ENCODE measurements at places on chromosomes 3 and 15.

DNA sequence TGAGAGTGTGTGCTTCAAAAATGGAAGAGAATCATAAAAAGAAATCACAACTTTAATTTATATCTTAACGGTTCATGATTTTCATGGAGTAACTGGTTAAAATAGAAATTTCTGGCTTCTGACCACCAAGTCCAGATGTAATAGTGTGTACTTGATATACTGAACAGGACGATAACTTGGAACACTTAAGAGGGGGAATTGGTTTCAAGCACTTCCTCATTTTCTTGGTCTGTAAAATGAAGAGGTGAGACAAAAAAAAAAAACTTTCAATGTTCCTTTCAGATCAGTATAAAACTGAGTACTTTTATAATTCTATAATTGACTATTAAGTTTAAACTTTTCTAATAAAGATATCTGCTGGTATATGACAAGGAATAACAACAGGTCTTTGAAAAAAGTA is 64.0 kb upstream of the TRA2B start:
- no peak for DNase-seq

- DNase-seq: no peak
Observed at GRCh38 chr3:71461749-71462483, 121.6 kb downstream of the FOXP1 start.

DNA sequence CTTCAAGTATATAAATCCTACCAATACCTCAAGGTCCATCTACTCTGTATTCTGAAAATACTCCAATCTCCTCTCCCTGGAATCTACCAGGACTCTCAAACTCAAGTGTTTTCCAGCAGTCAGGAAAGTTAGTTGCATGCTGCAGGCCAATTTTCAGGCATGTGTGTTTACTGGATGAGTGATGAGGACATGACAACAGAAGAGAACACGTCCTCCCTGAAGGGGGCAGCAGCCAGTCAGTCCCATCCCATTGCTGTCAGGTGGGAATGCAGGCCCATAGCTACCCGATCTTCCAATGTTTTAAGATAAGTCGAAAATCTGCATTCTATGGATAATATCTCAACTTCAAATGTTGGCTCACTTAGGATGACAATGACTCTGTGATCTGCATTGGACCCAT is 496.2 kb downstream of the FHIT start:
- DNase-seq: no peak

DNA sequence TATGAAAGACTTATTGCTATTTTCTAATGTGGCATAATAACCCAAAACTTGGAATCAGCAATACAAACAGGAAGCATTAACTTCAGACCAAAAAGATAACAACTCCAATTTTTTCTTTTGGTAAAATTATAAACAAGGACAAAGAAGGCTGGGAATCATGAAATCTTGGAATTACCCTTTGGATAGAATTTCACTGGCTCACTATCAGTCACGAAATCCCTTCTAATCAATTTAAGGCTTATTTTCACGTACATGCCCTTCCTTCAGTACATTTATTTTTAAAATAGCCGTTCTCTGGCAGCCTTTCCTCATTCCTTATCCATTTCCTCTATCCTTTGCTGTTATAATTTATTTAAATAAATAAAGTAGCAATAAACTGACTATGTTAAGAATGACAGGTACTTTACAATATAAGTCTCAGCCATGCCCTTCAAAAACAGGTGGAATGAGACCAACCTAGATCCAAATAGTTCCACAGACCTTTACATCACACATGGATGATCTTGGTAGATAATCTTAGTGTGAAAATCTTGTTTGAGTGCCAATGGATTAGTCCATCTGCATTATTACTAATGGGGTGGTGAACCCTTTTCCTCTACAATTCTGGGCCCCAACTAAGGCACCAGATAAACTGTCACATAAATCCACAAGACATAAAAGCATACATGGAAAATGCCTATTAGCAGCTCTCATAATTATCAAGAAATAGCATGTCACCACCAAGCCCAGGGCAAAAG is 38.9 kb downstream of the ABI3BP start:
- no peak for DNase-seq

GRCh38 chr3:139470199-139470598 is 6.1 kb downstream of the RBP2 start:
- no peak for DNase-seq

GRCh38 chr3:141328286-141329166 is 39.8 kb upstream of the ZBTB38 start:
- no peak for DNase-seq

- no peak for DNase-seq
Observed at GRCh38 chr15:40925495-40925862, 3.7 kb upstream of the DLL4 start.

GRCh38 chr3:180066598-180066997 is 29.9 kb upstream of the PEX5L start:
- no peak for DNase-seq

DNA sequence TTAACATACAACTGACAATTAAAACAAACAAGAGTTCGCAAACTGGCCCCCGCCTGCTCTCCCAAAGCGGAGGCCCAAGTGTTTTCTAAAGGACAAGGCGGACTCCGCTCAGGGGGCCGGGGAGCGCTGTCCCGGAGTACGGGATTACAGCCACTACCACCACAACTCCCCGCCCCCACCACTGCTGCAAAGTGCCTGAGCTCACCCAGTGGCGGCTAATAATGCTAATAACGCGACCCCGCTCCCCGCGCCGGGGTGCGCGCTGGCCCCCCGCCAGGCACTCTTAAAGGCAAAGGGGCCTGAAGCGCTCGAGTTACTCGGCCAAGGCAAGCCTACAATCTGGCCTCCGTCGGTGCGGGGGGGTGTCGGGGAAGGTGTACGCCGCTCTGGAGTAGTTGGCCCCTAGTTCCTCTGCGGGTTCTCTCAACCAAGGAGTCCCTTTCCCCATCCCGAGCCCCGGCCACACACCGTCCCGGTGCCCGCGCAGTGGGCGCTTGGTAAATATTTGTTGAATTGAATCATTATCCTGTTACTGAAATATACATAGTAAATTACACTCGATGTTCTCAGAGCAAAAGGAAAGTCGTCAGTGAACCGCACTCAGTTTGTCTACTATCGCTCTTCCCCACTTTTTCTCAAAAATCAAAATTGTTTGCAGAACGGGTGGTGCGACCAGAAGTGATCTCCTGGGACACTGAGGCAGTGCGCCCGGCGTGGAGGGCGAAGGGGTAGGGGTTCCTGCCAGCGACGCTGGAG is 827 bp downstream of the WNT5A start:
- no peak for DNase-seq

- no peak for DNase-seq
Observed at GRCh38 chr15:25810631-25811091, 52.5 kb downstream of the ATP10A start.

DNA sequence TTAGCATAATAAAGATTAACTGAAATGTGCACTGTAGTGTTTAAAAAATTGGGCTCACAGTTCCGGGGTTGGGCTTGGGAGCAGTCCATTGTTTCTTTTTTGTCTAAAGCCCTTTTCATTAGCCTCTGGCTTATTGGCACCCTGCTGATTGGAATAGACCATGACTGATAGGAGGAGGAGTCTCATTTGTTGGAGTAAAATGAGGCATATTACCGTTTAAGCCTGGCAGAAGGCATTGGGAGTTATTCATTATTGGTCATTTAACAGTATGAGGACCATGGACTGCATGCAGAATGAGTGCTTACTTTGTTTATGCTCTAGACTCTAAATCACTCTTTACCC is 139.0 kb upstream of the CGNL1 start:
- no peak for DNase-seq

DNA sequence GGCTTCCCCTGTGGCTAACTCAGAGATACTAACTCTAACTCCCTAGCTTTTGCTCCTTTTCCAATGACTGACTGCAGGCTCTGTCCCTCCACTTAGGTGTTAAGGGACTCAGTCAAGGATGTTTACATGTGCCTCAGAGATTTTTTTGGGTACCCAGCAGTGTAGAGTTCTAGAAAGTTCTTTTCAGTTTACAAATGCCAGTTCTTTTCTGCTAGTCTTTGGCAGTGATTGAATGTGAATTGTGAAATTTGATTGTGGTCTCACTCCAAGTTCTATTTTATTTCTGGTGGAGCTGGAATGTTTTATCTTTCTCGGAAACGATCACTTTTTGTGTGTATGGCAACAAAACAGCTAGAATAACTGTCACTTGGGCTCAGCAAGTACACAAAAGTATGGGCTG is 60.6 kb downstream of the IL1RAP start:
- DNase-seq: no peak

DNA sequence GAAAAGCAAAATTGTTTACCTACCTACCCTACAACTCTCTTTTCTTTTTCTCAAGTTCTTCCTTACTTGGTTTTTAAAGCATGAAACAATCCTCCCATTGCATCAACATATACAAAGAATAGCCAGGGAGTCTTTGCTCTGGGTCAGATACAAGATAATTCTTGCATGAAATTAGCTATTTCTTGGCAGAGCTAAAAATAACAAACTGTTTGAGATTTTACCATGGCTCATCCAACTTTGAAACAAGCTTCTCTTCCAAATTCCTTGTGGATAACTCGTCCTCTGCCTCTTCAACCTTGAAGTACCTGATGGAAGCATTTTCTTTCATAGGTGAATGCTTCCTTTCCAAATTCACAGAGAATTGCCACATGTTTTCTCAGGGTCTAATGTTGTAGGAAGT is 9.2 kb upstream of the CBLB start:
- DNase-seq: no peak

DNA sequence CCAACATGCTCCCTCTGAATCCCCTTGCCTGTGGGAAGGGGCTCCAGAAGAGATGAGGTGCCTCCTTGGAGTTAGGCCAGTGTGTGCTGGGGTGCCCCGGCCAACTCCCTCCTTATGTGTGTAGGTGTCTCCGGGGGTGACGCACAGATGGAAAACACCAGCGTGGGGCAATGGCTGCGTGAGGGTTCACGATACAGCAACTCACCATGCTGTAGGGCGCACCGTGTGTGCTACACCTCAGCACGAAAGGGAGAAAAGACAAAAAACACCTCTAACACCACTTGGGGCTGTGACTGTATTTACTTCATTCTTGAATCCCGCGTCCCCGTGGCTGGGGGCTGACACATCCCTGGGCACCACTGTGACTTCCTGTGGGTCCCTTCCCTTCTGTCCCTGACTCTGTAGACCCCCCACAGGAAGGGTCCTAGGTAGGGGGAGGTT is 1.6 kb upstream of the CALML4 start:
- no peak for DNase-seq

- no peak for DNase-seq
Observed at GRCh38 chr15:39074341-39074985, 506.4 kb upstream of the THBS1 start.

DNA sequence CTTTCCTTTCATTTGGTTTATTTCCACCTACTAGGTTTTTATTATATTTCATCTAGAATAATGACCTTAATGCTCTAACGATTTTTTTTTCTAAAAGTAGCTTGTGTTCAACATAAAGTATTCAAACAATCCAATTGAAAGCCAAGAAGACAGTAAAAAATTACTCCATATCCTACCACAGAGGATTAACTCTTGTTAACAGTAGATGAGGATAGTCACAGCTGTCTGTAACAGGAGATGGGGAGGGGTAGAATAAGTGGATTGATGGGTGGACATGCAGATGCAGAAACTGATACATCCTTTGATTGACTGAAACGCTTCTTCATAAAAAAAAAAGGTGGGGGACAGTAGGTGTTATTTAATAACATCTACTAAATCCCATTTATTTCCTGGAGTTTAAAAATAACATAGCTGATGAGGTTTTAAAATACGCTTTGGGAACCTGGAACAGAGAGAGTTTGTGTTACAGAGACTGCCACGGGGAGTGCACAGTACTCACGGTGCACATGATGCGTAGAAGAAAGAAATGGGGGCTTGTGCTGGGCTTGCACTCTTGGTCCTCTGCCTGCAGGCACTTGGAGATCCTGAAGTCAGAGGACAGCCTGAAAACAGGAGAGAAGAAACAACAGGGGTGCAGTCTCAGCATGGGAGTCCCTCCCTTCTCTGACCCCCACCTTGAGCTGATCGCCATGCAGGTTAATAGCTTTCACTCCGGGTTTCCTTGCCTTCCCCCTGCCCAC is 226.7 kb downstream of the THSD4 start:
- DNase-seq: no peak

GRCh38 chr15:60703207-60703933 is 224.4 kb upstream of the ICE2 start:
- no peak for DNase-seq

GRCh38 chr3:134294302-134295280 is 43.9 kb upstream of the RYK start:
- DNase-seq: no peak

DNA sequence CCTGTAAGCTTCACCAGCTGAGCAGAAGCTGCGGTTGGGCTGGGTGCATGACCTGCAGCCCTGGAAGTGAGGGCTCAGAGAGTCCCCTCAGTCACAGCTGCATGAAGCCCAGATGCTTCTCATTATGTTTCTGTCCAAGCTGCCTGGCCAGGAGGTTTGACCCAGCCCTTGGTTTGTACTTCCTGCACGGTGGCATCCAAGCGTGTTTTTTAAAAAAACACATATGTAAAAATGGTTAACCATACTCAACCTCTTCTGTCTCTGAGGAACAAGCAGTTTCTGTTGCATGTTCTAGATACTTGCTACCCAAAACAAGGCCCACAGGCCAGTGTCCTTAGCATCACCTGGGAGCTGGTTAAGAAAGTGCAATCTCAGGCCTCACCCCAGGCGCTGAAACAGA is 76.0 kb upstream of the ATP10A start:
- DNase-seq: no peak

GRCh38 chr3:89571707-89572106 is 464.3 kb downstream of the EPHA3 start:
- DNase-seq: no peak

DNA sequence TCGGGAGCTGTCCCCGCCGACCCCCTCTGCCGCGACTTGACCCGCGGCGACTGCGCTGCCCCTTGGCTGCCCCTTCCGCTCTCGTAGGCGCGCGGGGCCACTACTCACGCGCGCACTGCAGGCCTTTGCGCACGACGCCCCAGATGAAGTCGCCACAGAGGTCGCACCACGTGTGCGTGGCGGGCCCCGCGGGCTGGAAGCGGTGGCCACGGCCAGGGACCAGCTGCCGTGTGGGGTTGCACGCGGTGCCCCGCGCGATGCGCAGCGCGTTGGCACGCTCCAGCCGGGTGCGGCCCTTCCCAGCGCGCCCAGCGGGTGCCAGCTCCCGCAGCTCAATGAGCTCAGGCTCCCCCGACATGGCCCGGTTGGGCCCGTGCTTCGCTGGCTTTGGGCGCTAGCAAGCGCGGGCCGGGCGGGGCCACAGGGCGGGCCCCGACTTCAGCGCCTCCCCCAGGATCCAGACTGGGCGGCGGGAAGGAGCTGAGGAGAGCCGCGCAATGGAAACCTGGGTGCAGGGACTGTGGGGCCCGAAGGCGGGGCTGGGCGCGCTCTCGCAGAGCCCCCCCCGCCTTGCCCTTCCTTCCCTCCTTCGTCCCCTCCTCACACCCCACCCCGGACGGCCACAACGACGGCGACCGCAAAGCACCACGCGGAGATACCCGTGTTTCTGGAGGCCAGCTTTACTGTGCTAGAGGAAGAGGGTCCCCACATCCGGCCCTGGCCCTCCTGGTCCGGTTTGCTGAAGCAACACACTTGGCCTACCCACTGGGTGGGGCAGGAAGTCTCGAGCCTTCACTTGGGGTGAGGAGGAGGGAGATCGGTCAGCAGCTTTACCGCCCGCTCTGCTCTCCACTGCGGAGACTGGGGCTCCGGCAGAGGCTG is at the start of gene RASSF1:
Gene RASSF1 (minus strand): TSS at position 389 of the 882 bp plus-strand sequence. CDS start 31 bp downstream, at position 358.
- DNase-seq: no peak

GRCh38 chr3:76788206-76788605 is 251.7 kb upstream of the ROBO2 start:
- no peak for DNase-seq
